ENCODE measurements at places on chromosomes 12 and 14. TPM values are rescaled to one million over a fixed set of nuclear protein-coding genes. Genes with fewer than 3 reads are reported as not detected.

DNA sequence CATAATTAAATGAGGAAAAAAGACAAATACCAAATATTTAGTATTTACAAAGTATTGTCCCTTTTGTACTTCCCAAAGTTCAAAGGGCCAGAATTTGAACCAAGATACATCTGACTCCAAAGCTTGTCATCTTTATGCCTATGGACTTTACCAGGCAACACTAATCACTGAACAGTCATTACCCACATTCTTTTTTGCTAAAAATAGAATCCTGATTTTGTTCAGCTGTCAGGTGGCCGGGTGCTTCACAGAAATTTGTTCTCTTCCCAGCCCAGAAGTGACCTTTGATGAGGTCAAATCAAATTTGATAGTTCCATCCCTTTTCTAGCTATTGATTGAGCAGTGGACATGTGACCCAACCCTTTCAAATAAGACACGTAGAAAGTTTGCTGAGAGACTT, 121.6 kb downstream of the LLPH start:
- DNase-seq: no peak

DNA sequence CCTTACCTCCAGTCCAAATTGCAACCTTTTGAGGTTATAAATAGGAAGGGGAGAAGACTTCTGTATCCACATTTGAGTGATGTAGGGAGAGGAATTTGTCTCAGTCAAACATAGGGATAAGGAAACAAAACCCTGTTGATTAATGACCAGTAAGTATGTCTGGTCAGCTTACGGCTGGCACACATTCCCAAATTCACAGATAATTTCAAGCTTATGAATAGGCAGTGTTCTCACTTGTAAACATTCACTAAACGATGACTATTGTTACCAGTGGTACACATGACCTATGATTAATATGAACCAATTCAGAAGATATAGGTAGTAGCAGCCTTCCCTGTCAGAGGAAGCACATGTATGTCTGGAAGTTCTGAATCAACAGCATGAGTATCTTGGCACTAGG, 33.0 kb upstream of the SLC5A8 start:
- no peak for DNase-seq

DNA sequence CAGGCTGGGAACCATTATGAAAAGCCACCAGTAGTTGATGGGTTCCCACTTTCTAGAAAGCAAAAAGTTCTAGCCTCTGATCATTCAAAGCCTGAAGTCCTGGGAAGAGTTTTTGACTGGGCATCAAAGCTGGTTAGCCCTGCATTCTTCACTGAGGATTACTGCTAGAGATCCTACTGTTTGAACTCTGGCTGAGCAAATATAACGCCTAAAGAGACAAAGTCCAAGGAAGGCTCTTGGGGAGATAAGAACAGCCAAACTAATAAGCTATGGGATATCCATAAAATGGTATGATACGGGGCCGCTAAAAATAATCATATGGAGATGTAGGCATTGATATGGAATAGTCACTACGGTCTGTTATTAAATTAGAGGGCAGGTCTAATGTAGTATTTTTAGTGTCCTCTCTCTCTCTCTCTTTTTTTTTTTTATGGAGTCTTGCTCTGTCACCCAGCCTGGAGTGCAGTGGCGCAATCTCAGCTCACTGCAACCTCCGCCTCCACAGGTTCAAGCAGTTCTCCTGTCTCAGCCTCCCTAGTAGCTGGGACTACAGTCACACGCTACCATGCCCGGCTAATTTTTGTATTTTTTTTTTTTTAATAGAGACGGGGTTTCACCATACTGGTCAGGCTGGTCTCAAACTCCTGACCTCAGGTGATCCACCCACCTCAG, 35.5 kb downstream of the PLXNC1 start:
- no peak for DNase-seq

CFAP251 gene
- total RNA-seq: 7.0 TPM

- peak; percentile 38 for DNase-seq
Observed at GRCh38 chr12:3218228-3219171, 141.3 kb downstream of the TSPAN9 start.

DNA sequence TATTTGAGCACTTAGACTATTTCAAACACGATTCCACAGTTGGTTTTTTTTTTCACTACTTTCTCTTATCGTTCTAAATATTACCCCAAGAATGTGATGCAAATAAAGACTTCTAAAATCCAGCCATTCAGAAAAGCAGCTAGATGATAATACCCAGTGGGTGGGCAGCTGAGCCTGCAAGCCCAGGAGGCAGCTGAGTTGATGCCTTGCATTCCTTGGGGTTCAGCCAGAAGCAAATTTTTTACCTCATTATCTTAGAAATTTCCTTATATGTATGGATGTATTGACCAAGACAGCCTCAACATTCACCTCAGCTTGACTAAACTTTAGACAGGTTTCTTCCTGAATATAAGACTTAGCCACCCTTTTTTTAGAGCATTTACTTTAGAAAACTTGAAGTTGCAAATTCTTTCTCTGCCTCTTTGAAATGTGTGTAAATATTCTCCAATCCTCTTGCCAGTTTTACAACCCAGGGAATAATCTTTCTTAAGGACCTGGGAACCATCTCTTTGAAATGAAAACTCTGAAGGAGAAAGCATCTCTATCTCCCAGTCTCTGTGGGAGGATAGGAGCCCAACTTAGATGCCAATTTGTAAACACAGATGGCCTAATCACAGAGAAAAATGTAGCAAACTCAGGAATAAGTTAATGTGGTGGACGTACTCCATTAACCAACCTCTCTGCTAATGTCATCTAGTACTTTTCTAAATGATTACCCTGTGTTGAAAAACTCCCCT, 52.2 kb upstream of the ANP32D start:
- DNase-seq: no peak

GRCh38 chr14:104984056-104984894, 1.3 kb upstream of the CLBA1 start:
- DNase-seq: no peak

GRCh38 chr12:54725233-54725843, 77.2 kb upstream of the DCD start:
- DNase-seq: no peak

- DNase-seq: no peak
Observed at GRCh38 chr12:109833307-109834189, at the start of gene TRPV4. Gene TRPV4, minus strand, starts transcription at chr12:109833398. Its CDS starts 18,602 bp downstream, at chr12:109814796.

CIDEB gene
- 25.6 TPM for total RNA-seq

TRMT5 gene
- 8.9 TPM for total RNA-seq

DNA sequence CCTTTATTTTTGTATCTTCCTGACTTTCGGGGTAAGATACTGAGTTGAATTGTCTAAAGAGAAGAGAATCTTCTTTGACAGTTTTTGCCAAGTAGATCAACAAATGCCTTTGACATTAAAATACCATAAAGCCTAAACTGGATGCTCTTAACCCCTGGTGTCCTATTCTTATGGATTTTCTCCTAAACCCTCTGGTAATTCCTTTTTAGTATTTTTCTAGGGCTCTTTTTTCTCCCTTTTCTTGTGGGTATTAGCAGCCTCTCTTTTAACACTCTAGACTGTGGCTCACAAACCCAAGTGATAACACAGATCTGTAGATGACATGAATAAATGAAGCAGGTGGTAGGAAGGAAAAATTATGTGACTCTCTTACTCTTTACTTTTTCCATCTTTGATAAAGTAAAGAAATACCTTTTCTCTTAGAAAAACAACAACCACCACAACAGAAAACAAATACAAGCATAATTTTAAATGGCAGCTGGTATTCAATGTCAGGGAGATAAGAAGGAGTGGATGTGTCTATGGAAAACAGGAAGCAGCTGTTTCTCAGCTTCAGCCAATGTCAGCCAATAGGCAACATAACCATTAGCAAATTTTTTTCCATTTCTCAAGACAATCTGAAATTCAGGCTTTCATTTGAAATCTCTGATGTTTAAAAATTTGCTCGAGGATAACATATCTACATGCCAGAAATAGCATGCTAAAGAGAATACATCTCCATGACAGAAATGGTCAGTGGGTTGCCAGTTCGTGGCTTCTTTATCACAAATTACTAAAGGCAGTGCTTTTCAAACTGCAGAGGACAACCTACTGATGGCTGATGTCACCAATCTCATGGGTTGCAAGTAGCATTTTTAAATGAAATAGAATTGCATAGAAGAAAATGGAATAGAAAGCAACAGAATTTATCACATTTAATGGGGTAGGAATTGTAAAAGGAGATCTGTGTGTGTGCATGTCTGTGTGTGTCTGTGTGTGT, 123.1 kb upstream of the KRR1 start:
- no peak for DNase-seq

KRT75 gene
- total RNA-seq: not detected

DNA sequence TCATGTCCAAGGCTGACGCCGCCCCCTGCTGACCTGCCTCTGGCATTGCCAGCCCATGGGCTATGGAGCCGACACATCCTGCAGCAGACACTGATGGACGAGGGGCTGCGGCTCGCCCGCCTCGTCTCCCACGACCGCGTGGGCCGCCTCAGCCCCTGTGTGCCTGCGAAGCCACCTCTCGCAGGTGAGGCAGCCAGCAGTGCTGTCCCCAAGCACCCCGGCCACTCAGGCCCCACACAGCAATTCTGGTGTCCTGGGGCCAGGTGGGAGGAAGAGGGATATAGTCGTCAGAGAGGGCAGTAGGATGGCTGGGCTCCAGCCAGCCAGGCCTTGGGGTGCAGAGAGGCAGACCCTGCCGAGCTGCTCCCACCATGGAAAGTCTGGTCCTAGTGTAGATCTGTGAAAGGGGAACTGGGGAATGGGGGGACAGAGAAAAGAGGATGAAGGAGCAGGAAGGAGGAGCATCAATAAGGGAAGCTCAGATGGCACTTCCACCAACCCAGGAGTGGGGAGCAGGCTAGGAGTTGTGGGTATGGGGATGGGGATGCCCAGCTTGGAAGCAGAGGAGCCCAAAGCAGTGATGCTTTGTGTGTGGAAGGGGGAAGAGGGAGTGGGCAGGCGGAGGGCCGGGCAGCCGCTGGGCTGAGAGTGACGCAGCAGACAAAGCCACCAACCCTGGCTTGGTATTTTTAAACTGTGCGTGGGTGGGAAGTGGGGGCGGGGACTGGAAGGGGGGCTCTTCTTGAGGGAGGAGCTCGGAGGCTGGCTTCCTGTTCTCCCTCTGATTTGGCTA, 4.7 kb downstream of the NAB2 start:
- DNase-seq: peak; percentile 76

MAPKAPK5 gene
- 35.8 TPM for total RNA-seq

GRCh38 chr14:73386342-73386741, 72.0 kb downstream of the NUMB start:
- no peak for DNase-seq

TAS2R42 gene
- not detected for total RNA-seq

KRT6A gene
- total RNA-seq: not detected

SLCO1C1 gene
- total RNA-seq: 0.09 TPM

ASB2 gene
- total RNA-seq: 28.0 TPM

GNB3 gene
- total RNA-seq: 3.3 TPM

SLC25A47 gene
- total RNA-seq: 0.20 TPM

GRCh38 chr12:100437038-100437841, 36.4 kb upstream of the NR1H4 start:
- DNase-seq: no peak

DNA sequence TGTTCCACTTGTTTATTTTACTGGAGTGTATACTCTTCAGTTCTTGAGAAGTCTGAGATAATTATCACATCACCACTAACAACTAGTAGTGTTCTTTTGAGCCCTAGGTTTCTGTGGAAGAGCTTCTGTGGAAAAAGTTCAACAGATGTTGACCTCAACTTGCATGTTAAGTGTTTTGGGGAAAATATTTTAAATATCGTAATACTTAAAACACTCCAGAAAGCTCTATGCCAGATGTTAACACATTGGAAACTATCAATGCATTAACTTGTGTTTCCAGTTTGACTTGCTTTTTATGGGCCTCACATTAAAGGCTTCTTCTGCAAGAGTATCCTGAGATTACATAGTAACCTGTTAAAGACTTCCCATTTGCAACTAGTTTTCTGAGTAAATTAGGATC, 173.1 kb downstream of the DUSP6 start:
- no peak for DNase-seq

PTPRQ gene
- total RNA-seq: 1.3 TPM

Data from mucosa of gallbladder (tissue), 1 donor.